LHCN-M2 (cell line): ENCODE measurements at places on chromosomes 4 and X. TPM values are rescaled to one million over a fixed set of nuclear protein-coding genes. Genes with fewer than 3 reads are reported as not detected.

- DNase-seq = no peak
These were observed 55.5 kb downstream of the ARHGEF38 start for GRCh38 chr4:105607876-105608275.

- peak; percentile 95 for DNase-seq
These were observed 28.7 kb downstream of the INPP4B start for GRCh38 chr4:142817442-142817841.

- DNase-seq = peak; percentile 11
These were observed 41.5 kb downstream of the SMARCA5 start for GRCh38 chr4:143554728-143555597.

DNA sequence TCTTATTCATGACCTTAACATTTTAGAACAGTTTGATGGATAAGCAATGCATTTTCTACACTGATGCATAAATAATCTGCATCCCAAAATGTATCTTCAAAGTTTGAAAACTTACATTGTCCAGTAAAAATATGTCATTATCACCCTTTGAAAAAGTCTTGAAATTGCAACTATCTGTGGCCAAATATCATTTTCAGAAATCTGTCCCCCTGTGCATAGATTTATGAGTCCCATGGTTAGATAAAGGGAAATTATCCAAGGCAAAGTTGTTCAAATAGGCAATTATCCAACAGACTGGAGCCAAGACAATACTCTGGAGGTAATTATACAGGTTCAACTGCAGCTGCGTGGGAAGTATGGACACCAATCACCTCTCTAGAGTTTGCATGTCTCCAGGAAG is 182.5 kb upstream of the INTU start:
- DNase-seq = no peak

DNA sequence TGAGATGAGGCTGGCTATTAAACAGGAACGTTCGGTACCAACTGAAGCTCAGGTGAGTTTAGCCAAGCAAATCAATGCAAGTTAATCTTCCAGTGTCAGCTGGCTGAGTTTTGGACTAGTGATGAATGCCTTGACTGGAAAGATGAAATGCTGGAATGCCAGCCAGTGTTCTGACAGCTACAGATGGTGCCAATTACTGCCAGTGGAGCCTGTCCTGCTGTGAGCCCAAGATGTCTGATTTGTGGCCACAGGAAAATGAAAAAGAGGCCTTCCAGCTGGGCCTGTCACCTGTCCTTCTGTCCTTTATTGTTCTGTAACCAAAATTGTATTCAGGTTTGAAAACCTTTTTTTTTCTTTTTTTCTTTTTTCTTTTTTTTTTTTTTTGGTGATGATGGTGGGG is 223.1 kb downstream of the AFF2 start:
- no peak for DNase-seq

The TMPRSS11D gene
- total RNA-seq = not detected in 2 replicates

DNA sequence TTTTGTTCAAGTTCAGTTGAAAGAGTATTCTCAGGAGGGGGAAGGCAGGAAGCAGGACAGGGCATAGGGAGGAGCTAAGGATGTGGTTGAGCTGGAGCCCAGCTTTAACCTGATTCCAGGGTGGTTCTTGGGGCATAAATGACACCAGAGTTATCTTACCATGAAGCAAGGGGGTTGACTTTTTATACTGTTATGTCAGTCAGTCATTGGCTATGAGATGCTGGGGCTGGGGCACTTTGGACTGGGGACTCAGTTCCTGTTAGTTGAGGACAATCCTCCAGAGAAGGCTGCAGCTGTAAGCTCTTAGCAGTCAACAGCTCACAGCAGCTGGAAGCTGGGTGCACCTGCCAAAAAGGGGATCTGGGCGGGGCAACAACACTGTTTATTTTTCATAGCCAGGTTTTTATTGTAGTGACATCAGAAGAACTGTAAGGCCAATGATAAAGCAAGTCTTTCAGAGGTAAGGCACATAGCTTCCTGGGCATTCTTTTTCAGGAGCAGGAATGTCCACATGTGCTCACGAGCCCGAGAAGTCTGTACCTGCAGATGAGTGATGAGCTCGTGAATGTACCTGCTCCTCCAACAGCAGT is 78.5 kb downstream of the MID1IP1 start:
- peak; percentile 34 for DNase-seq

The SHOX gene
- not detected in 2 replicates for total RNA-seq

GRCh38 chrX:111100191-111100590 is 4.2 kb downstream of the PAK3 start:
- peak; percentile 9 for DNase-seq

GRCh38 chr4:24999392-25000089 is 31.2 kb downstream of the LGI2 start:
- no peak for DNase-seq

DNA sequence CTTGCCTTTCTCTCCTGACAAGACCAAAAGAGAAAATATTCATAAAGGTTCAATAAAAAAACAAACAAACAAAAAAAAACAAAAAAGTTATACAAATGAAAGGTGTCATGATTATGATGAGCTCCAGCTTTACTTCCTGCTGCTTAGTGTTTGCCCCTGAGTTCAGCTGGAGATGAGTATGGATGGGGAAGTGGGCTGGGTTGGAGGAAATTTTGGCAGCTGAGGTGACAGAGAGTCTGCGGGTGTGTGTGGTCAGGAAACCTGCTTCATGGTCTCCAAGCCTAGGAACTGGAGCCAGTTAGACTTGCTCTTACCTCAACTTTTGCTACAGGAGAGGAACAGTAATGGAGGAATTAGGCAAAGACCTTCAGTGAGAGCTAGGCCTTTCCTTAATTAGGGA is 4.3 kb upstream of the CYSLTR1 start:
- DNase-seq = no peak
